ENCODE measurements at places on chromosomes 5 and 9.

DNA sequence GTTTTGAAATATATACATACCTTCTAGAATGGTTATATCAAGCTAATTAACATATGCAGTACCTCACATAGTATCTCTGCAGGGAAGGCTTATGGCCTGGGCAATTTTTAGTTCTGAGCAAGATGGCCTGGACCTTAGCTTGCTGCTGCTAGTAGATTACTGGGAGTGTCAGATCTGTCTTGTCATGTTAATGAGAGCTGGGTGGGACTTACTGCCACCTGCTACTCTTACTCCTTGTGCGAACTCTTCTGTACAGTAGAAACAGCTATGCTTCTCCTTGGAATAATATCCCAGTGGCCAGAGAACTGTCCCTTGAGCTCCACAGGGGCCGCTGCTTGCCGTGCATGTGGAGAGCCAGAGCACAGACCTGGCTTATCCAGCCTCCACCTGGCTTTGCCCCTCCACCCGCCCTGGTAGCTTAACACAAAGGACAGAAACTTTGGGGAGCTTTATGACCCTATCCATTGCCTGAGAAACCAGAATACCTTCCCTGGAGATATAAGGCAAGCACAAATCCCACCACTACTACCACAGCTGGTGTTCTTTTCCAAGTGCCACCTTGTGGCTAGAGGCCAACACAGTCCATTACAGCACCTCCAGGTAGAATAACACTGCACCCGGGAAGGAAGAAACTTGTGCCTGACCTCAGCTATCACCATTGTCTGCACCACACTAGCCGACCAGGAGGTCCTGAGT lies 74.4 kb upstream of the RUSC2 start:
- DNase-seq = no peak

GRCh38 chr5:31280210-31280609 lies 86.7 kb downstream of the CDH6 start:
- no peak for DNase-seq

GRCh38 chr5:22889720-22890119 lies 36.6 kb upstream of the CDH12 start:
- no peak for DNase-seq

DNA sequence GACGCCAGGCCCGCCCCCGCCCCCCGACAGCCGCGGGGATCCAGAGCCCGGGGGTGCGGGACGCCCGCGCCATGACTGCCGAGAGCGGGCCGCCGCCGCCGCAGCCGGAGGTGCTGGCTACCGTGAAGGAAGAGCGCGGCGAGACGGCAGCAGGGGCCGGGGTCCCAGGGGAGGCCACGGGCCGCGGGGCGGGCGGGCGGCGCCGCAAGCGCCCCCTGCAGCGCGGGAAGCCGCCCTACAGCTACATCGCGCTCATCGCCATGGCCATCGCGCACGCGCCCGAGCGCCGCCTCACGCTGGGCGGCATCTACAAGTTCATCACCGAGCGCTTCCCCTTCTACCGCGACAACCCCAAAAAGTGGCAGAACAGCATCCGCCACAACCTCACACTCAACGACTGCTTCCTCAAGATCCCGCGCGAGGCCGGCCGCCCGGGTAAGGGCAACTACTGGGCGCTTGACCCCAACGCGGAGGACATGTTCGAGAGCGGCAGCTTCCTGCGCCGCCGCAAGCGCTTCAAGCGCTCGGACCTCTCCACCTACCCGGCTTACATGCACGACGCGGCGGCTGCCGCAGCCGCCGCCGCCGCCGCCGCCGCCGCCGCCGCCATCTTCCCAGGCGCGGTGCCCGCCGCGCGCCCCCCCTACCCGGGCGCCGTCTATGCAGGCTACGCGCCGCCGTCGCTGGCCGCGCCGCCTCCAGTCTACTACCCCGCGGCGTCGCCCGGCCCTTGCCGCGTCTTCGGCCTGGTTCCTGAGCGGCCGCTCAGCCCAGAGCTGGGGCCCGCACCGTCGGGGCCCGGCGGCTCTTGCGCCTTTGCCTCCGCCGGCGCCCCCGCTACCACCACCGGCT lies 1.0 kb downstream of the FOXE1 start:
- DNase-seq = peak; percentile 49

GRCh38 chr5:36227046-36227445 lies 14.7 kb downstream of the NADK2 start:
- no peak for DNase-seq

DNA sequence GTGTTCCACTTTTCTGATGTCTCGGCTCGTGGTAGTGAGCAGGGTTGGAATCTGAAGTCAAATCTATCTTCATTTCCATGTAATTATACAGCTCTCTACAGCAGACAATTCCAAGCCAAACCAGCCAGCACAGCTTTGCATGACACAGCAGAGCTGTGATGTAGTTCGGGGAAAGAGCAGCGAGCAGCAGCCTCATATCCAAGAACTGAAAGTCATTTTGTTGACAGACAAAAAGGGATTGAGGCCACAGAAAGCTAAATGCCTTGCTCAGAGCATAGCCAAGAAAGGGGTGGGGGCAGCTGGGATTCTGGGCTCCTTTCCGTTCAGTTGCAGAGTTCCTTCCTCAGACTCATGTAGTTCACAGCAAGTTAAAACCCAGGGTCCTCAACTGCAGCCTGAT lies 32.1 kb downstream of the LCP2 start:
- no peak for DNase-seq

GRCh38 chr5:115774684-115775083 lies 41.8 kb downstream of the CDO1 start:
- DNase-seq = no peak

DNA sequence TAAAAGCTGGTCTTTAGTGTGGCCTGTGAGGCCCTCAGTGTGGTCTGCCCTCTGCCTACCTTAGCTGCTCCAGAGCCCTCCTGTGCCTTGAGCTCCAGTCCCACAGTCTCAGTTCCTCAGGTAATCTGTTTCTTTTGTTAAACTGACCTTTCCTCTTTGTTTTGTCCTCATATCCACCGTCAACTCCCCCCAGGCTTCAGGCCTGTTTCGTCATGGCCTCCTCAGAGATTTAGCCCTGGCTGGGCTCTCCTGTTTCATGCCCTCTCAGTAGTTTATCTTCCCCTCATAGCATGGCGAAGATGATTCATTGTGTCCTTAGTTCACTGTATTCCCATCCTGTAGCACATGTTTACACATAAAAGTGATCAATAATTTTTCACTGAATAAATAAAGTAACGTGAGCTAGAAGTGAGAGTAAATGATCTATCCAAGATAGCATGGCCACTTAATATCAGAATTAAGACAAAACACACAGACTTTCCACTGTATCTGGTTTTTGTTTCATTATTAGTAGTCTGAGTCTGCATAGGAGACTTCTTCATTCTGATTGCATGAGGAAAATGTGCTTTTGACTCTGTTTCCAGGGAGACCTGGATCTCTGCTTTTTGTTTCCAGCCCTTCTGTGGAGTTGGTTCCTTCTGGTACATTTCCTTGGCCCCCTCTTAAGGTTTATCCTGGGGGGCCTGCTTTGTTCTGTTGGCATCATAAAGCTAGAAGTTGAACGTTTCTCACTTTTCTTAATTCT lies 70.5 kb downstream of the SNX24 start:
- no peak for DNase-seq

DNA sequence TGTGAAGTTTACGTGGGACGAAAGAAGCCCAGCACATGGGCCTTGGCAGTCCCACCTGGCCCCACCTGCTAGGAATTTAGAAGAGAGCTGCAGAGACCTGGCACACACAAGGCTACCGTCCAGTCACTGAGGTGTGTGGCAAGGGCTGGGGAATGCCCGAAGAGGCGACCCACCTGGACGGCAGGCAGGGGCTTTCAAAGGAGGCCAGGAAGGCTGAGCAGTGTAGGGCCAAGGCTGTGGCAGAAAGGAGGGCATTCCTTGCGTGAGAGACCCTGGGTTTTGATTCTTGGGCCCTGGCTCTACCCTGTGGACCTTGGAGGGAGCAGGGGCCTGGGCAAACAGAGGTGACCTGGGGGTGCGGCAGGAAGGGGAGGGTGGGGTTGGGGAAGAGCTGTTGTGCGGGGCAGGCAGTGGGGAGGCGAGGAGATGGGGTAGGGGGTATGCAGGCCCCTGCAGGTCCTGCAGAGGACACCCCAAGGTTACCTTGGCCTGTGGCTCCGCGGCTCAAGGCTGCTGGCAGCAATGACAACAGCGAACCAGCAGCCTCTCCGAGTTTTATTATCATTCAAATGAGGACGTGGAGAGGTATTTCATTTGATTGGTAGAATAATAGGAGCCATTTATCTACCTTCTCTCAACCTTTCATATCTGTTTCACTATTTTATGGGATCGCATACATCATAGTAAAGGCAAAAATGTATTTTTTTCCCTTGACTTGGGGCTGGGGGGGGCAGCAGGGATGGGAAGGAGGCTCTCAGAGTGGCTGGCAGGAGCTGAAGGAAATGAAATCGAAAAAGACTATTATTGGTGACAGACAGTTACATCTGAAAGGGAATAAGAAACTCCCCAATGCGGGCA lies 24.8 kb downstream of the TSPAN17 start:
- DNase-seq = no peak

GRCh38 chr5:581266-581665 lies 30.9 kb upstream of the CEP72 start:
- no peak for DNase-seq

DNA sequence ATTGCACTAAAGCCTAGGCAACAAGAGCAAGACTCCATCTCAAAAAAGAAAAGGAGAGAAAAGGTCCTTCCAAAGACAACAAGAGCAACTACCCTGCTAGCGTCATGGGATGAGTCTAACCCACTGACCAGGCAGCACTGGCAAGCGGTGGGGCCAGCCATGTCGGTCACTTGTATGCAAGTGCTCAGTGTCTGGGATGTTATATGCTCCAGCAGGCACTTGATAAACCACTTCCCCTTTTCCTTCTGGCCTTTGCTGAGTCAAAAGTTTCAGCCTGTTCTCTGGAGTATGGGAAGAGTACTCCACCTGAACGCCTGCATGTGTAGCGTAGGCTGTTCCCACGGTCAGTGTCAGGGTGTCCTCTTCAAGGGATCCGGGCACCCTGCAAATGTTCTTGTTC lies 9.2 kb upstream of the MXD3 start:
- no peak for DNase-seq

DNA sequence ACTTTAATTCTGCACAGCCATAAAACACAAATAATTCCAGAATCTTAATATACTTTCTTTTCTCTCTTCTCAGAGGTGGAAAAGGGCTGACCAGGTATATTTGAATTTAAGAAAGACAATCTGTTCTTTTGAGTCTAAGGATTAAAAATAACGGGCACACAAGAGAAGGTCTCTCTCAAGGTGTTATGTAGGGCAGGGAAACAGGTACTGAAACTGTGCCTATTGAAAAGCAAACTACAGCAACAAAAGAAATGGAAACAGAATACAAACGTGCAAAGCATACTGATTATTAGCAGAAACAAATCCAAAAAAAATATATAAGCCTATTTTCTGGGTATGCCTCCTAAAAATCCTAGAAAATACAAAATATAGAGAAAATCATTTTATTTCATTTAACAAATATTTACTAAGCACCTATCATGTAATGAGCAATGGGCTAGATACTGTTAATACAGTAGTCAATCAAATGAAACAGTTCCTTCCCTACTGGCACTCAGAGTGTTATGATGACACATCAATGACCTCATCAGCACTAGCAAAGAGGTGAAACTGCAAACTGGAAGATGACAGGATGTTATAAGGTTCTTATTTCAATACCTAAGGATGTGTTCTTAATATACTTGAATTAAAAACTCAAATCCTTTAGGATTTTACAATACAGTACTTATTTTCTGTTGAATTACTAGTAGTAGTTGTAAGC lies 87.7 kb downstream of the AUH start:
- no peak for DNase-seq

DNA sequence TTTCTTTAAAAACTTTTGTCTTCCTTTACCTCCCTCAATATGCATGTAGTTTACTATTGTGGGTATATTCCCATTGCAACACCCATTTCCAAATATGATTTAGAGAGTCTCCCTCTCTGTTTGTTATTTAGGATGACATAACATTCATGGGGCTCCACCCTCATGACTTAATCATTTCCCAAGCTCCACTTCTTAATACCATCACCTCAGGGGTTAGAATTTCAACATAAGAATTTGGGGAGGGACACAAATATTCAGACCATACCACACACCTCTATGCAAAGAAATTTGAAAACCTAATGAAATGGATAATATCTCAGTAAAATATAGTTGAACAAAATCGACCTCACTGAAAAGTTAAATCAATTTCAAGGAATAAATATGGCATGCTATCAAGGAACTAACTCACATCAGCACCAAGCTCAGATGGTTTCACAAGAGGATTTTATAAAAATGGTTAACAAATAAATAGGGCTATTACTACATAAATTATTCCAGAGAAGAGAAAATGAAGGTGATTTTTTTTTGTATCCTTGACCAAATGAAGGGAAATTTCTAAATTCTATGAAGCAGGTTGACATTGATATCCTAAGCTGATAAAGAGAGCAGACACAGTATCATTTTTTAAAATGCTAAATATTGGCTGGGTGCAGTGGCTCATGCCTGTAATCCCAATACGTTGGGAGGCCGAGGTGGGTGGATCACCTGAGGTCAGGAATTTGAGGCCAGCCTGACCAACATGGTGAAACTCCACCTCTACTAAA lies 20.2 kb upstream of the UBTD2 start:
- no peak for DNase-seq

DNA sequence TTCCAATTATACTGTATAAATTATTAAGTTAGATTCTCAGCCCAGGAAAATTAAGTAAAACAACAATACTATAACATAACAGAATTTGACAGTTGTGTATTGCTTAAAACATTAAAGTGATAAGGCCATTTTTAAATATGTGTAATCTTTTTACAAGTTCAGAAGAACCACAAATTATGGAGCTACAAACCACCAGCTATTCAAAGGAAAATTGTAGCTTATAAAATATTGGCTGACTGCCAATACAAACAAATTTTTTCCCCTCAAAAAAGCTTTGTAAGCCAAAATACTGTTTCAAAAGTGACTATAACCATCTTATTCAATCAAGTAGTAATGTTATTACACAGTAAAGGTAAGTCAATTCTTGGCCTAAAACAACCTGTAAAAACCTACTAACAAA lies 21.9 kb downstream of the STRBP start:
- no peak for DNase-seq

GRCh38 chr5:60494144-60494543 lies 205.8 kb downstream of the DEPDC1B start:
- DNase-seq = no peak

DNA sequence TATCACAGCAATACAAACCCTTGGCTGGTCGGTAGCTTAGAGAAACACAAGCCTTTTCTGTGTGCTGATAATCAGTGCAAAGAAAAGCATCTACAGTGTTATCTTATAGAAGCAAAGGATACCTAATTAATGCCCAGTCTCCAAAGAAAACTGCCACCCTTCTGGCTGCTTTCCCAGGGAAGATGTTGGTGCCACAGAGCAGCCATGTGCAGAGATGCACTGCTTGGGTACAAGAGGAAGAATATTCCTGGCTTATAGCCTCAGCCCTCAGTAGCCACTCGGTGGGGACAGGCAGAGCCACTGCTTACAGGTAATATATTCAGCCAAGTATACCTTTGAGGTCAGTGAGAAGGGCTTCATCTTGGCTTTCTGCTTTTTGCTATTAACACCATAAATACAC lies 185.3 kb downstream of the PCSK1 start:
- no peak for DNase-seq
